Subcutaneous preadipocyte (primary cell): ENCODE measurements at places on chromosomes 4 and X. TPM values are rescaled to one million over a fixed set of nuclear protein-coding genes. Genes with fewer than 3 reads are reported as not detected.

CLTRN gene
- 0.20 and 0.37 TPM in 2 replicates for total RNA-seq

SPARCL1 gene
- 1.1 TPM in 1 of 2 replicates, not detected in the other for total RNA-seq

DMRTC1 gene
- total RNA-seq, result not detected in 2 replicates

XAGE2 gene
- total RNA-seq, result not detected in 2 replicates

PAGE4 gene
- not detected in 2 replicates for total RNA-seq

SAT1 gene
- total RNA-seq, result 32.6 and 47.4 TPM in 2 replicates

GIMD1 gene
- not detected in 2 replicates for total RNA-seq

TMPRSS11B gene
- not detected in 2 replicates for total RNA-seq

UCP1 gene
- total RNA-seq, result not detected in 2 replicates

PHOX2B gene
- total RNA-seq, result not detected in 2 replicates

NSUN7 gene
- under 0.01 TPM in 1 of 2 replicates, not detected in the other for total RNA-seq

HPGD gene
- 0.37 and 5.5 TPM in 2 replicates for total RNA-seq

HTR2C gene
- not detected in 2 replicates for total RNA-seq

TEX13A gene
- not detected in 2 replicates for total RNA-seq
